Right renal cortex interstitium (tissue), 3 donors: ENCODE measurements at places on chromosomes 11 and 22.

- DNase-seq, result no peak
Observed at GRCh38 chr11:93870616-93871015, 20.2 kb upstream of the VSTM5 start.

DNA sequence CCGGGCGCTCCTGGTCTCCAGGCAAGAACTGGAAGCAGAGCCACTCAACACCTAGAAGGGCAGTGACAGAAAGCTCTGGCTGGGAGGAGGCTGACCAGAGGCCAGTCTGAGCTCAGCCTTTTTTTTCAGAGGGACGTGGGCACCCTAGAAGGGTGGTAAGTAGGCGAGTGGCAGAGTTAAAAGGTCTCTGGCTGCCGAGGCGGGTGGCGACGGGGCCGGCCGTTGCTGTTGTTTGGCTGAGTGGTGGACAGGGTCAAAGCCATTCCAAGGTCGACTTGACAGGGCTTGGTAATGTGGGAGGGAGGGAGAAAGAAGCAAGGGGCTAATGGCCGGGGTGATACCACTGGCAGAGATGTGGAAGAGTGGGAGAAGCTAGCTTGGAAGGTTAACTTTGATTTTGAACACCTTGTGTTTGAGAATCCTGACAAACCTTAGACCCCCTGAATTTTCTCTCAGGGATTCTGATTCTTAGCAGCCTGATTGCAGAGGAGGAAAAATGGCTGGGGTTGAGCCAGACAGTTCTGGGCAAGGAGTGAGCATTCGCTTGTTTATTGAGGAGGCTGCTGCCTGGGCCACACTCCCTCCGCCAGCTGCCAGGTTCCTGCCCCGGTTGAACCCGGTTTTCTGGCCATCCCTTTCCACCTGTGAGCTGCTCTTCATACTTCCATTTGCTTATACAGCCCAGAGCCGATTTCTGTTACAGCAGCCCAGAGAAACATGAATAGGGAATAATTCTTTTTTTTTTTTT is 868 bp upstream of the SYCE3 start:
- no peak for DNase-seq

- DNase-seq, result no peak
Observed at GRCh38 chr11:94835594-94835927, 67.4 kb downstream of the AMOTL1 start.

DNA sequence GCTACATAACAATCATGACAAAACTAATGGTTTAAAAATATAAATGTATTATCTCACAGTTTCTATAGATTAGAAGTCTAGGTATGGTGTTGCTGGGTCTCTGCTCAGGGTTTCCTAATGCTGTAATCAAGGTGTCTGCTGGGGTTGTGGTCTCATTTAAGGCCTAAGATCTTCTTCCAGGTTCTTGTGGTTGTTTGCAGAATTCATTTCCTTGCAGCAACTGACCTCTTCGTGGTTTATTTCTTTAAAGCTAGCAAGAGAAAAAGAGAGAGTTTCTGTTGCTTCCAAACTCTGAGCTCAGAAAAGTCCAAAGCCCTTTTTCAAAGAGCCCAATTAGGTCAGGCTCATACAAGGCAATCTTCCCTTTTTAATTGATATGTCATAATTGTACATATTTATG is 452.7 kb upstream of the CCDC179 start:
- no peak for DNase-seq

GRCh38 chr11:117002639-117003299 is 95.5 kb downstream of the SIK3 start:
- peak; percentile 33 for DNase-seq

- DNase-seq, result no peak
Observed at GRCh38 chr11:73268671-73269271, 3.4 kb upstream of the P2RY6 start.

GRCh38 chr11:125416981-125417935 is 78.8 kb downstream of the FEZ1 start:
- no peak for DNase-seq

DNA sequence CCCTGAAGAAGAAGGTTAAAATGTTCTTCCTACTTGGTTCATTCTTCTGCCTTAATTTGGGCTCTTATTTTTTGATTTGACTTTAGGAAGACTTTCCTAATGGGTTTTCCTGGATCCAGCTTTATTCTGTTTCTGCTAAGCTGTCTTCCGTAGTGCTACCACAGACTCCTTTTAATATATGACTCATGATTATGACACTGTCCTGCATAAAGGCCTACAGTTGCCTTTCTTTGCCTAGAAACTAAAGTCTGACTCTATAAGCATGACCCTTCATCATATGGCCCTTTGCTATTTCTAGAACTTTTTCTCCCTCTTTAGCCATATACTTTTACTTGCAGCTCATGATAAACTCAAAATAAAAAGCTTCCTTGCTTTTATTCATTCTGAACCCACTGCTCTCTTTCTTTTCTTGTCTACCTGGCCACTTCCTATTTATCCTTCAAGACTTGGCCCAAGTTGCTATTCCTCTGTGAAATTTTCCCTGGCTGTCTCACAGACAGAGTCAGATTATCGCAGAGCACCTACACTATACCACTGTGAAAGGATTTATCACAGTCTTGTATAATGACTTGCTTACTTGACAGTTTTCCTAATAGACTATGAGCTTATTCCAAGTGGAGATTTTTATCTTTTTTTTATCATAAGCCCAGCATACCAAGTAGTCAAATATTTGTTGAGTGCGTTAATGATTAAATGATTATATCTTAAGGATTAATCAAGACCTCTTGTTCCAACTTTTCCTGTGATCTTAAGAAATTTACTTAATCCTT is 24.7 kb downstream of the TBCEL start:
- DNase-seq, result no peak

- DNase-seq, result no peak
Observed at GRCh38 chr11:40306938-40307548, 1152.4 kb downstream of the LRRC4C start.

DNA sequence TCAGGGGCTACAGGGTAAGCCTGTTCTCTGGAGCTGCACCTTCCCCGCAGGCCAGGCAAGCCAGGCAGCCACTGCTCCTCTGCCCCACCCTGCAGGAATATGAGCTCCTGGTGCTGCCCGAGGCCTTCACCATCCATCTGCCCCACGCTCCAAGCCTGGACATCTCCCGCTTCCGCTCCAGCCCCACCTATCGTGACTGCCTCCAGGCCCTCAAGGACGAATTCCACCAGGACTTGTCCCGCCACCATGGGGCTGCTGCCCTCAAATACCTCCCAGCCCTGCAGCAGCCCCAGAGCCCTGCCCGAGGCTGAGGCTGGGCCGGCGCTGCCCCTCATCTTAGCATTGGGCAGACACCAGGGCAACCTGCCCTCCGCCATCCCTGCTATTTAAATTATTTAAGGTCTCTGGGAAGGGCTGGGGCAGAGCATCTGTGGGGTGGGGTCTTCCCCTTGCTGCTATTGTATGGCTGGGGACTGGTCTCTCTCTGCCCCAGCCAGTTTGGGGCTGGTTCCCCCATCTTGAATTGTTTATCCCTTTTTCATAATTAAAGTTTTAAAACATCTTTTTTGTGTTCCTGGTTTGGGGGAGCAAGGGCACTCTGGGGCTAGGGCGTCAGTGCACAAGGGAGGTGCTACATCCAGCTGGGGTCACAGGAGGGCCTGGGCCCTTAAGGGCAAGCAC is 6.2 kb downstream of the LARGE2 start:
- DNase-seq, result no peak

DNA sequence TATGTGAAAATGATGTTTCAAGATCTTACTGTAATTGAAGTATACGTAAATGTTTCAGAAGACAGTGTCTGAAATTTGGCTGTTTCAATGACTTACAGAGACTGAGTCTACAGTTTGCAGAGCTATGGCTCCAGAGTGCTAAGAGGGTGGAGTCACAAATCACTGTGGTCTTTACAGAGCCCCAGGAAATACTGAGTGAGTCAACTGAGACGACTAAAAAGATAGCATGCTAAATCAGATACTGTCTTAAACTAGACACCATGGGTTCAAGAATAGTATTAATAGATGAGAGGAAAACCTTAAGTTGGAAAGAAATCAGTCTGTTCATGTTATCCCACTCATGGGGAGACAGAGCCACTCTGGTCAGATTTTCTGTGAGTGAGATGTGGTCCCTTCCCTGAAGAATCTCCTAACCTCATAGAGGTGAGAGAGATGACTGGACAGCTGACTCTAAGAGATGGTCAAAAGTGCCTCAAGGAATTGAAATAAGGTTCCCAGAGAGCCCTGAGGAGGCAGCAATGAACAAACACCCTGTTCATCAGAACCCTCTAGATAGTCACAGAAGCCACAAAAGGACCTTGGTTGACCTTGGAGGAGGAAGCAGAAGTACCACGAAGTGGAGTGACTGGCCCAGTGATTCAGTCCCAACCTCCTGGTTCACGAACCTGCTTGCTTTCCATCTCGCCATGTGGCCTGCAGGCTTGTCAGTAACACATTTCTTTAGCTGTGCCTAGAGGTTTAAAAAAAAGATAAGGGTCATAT is 30.2 kb downstream of the C11orf91 start:
- no peak for DNase-seq

GRCh38 chr11:16841481-16841880 is 103.0 kb downstream of the C11orf58 start:
- no peak for DNase-seq

DNA sequence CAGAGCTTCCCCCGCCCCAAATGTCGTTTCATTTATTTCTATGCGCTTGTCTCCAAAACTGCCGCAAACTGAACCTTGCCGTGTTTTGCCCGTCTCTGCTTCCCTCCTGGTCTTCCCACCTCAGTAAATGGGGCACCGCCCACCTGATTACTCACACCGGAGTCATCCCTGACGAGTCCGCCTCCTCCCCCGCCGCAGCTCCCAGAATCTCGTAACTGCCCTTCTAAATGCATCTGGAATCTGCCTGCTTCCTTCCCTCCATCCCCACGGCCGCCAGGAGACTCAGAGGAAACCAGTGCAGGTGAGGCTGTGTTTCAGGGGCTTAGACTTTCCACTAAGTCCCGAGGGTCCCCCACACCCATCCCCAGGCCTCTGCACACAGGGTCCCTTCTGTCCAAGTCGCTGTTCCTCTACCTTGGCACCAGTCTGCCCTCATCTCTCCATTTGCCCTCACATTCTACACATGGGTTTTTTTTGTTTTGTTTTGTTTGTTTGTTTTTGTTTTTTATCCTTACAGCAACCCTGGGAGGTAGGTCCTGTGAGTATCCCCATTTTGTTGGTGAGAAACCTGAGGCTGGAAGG is 62.6 kb upstream of the PHF21B start:
- no peak for DNase-seq

DNA sequence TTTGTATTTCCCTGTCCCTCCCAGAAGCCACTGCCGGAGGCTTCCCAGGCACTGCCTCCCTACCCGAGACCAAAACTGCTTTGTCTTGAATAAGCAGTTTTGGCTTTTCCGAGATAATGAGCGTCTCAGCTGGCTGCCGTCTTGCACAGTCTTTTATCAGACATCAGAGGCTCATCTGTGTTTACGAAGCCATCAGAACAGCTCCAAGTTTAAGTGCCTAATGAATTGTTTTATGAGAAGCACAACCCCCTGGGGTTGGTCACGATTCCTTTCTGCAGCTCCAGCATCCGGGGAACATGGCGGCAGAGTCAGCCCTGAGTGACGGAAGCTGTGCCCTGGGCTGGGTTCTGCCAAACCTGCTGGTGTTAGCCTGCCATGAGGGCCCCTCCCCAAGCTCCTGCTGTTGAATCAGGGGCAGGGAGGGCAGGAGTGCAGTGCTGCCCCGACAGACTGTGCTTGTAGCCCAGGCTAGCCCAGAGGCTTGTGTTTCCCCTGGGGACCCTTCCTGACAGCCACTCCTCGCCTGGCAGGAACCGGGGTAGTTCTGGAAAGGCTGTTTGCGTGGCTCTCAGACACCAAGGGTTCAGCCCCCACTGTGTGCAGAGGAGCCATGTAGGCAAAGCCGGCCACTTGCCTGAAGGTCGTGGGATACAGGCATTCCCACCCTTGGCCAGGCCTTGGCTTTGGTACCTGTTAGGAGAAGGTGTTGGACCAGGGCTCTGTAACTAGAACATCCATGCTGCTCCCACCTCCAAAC is 96.1 kb downstream of the MORC2 start:
- no peak for DNase-seq

- DNase-seq, result no peak
Observed at GRCh38 chr11:22860241-22860640, at the start of gene CCDC179. TSS of gene CCDC179 (minus strand) at chr11:22860474. CDS start at chr11:22860421, 53 bp downstream.

DNA sequence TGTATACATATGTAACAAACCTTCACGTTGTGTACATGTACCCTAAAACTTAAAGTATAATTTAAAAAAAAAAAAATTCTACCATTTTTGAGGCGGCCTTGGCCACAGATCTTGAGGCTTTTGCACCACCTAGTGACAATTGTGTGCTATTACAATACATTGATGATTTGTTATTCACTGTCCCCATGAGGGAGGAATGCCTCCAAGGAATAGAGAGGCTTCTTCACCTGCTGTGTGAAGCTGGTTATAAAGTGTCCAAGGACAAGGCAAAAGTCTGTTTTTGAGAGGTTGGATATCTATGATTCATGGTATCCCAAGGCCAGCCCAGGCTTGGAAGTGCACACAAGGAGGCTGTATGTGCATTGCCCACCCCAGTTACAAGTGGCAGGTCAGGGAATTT is 30.7 kb downstream of the SLC22A25 start:
- no peak for DNase-seq

DNA sequence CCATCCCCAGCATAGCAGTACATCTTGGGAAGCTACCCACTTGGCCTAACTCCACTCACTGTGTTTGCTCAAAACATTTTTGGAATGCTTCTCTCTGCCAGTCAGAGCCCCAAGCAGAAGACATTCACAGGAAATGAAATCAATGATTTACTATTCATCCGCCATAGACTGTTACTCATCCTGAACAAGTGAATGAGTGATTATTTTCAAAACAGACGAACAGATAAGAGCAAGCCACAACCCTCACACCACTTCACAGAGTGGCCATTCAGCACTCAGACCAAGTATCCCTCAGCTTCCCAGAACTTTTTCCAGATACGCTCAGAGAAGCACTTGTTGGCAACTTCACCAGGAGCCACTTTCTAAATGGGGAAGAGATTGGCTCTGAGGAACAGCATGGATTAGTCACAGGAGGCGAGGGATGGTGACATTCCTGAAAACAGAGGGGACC is 13.0 kb upstream of the UBASH3B start:
- no peak for DNase-seq

- no peak for DNase-seq
Observed at GRCh38 chr22:27523711-27524110, 277.8 kb downstream of the MN1 start.

- no peak for DNase-seq
Observed at GRCh38 chr11:71388637-71389235, 59.5 kb downstream of the DHCR7 start.

- DNase-seq, result no peak
Observed at GRCh38 chr22:35970616-35971455, 57.8 kb downstream of the RBFOX2 start.

DNA sequence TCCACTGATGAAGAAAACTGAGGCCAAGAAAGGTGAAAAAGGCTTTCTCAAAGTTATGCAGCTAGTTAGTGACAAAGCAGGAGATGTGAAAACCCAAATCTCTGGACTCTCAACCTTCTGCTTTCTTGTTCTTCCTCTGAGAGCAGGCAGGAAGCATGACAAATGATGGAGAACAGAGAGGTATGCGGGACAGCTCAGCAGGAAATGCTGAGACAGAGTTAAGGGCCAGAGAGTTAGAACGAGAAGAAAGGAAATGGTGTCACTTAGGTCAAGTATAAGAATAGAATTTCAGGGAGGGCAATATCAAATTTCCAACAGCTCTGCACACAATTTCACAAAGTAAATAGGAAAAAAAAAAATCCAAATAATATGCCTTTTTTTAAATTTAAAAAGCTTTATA is 67.6 kb upstream of the ARHGAP42 start:
- no peak for DNase-seq

- DNase-seq, result no peak
Observed at GRCh38 chr11:43830928-43831440, 49.6 kb upstream of the ALKBH3 start.
